Activated naive CD8-positive, alpha-beta T cell treated with anti-CD3 and anti-CD28 coated beads for 36 hours (primary cell): ENCODE measurements at places on chromosomes 3 and 15.
A peak's percentile ranks its signal among the peaks of the same experiment; 100 is the strongest.

DNA sequence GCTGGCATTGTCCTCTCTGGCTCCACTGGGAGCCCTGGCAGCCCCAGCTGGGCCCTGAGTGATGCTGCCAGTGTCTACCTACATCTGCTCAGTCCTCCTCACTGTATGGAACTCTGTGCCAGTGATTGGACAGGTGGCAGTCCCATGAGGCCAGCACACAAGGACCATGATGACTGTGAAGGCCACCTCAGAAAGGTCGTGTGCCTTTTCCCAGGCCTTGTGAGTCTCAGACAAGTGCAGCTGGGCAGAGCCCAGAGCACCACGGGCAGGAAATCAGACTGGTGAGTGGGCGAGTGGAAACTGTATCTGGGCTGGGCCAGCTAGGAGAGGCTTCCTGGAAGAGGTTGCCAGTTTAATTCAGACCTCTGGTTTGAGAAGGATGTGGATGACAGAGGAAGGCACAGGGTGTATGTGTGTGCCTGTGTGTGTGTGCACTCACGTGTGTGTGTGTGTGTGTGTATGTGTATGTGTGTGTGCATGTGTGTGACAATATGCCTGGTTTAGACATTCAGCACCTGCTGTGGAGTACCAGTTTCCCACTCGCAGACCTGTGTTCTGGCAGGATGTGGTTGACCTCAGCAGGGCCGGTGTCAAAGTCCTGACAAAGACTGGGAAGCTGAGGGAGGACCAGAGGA lies 7.0 kb downstream of the MAPKAPK3 start:
- peak; percentile 75 for DNase-seq

GRCh38 chr3:49534581-49535441 lies 19.5 kb upstream of the BSN start:
- no peak for DNase-seq

GRCh38 chr3:186057594-186057993 lies 51.3 kb downstream of the ETV5 start:
- no peak for DNase-seq

GRCh38 chr3:87461443-87461842 lies 185.1 kb upstream of the POU1F1 start:
- DNase-seq, result no peak

- no peak for DNase-seq
These were observed 131.3 kb downstream of the SMAD6 start for GRCh38 chr15:66833371-66833770.

- DNase-seq, result no peak
These were observed 33.3 kb downstream of the TRPM7 start for GRCh38 chr15:50653156-50653743.

- DNase-seq, result no peak
These were observed 30.7 kb downstream of the CLEC3B start for GRCh38 chr3:45056608-45057301.

- peak; percentile 61 for DNase-seq
These were observed 509.1 kb downstream of the SHQ1 start for GRCh38 chr3:72338942-72339669.

- DNase-seq, result no peak
These were observed 14.8 kb downstream of the HTR3C start for GRCh38 chr3:184067573-184068055.

DNA sequence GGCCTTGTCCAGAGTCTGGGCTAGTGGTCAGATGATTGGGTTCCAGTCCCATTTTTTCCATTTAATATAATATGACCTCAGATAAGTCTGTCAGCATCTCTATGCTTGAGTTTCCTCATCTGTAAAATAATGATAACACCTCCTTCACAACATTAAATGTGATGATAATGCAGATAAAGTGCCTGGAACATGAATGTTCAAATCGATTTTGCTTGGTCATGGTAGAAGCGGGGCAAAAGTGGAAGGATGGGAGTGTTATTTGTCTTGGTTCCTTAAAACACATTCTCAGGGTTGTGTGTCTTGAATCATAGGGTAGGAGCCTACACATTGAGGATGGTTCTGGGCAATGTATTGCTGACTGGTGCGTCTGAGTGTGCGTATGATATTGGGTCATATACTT lies 16.9 kb downstream of the ARIH2 start:
- no peak for DNase-seq

DNA sequence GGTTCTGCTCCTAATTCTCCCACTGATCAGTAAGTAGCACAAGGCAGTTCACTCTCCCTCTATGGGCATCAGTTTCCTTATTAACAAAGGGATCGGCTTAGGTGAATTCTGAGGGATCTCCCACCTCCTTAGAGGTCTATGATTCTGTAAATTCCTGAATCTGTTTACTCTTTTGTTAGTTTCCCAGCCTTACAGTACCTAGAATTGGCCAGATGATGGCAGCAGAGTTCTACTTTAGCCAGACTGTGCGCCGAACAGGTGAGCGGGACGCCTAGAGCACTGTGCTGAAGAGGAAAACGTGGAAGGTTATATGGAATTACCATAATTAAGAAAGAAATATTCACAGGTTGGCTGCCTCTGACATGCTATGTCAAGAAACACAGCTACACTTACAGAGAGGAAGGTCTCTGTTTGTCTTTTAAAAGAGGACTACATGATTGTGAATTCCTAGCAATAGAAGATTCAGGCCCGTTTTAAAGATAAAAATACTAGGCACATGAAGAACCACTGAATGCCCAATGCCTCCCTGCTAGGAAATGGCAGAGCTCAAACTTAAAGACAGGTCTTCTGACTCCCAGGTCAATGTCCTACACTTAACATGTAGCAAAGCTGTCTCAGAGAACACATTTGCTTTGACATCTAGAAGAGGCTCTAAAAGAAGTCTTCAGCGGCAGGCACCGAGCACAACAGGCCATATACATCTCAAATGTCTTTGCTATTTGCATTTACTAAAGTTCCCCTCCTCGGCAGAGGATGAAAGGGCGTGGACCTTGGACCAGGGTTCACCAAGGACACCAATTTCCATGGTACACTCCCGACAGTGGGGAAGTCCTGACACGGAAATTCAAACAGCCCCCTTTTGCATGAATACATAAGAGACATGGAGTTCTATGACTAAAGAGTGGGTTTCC lies 259.9 kb downstream of the FGF12 start:
- DNase-seq, result peak; percentile 19

DNA sequence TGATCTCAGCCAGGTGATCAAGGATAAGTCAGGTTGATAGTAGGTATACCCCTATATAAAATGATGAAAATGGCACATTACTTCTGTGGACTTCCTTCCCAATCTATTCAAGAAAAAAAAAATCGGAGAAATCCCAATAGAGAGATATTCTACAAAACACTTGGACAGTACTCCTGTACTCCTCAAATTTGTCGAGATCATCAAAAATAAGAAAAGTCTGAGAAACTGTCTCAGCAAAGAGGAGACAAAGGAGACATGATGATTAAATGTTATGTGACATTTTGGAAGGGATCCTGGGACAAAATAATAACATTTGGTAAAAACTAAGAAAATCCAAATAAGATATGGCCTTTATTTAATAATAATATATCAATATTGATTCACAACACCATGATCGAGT lies 94.6 kb downstream of the DCLK3 start:
- DNase-seq, result no peak

DNA sequence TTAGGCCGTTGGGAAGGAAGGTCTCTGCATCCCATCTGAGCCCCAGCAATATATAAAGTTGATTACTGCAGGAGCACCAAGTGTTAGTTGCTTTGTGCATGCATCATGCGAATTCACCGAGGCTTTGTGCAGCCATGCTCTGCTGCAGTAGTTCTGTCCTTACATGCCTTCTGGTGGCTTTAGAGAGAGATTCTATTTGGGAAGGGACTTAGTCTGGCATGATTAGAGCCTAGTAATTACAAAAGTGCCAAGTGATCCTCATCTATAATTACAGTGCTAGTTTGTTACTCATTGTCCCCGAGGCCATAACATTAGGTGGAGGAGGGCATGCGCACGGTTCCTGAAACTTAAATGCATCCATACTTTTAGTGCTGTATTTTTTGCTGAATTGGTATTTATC lies 353.6 kb downstream of the CNTN4 start:
- DNase-seq, result no peak

DNA sequence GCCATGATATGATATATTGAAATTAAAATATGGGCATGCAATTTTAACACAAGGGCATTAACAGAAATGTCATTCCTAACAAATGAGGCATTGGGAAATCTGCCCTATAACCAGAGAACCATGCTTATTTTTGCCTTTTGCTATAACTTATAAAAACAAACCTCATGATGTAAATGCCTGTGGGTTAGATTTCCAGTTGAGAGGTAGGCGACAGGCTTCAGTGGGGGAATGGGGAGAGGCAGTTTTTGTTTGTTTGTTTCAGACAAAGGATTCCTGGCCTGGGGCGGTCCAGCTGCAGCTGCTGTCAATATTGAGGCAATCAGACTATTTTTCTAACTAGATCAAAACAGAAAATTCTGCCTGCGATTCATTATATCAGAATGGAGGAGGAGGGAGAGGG lies 490.4 kb upstream of the CFAP20DC start:
- no peak for DNase-seq

DNA sequence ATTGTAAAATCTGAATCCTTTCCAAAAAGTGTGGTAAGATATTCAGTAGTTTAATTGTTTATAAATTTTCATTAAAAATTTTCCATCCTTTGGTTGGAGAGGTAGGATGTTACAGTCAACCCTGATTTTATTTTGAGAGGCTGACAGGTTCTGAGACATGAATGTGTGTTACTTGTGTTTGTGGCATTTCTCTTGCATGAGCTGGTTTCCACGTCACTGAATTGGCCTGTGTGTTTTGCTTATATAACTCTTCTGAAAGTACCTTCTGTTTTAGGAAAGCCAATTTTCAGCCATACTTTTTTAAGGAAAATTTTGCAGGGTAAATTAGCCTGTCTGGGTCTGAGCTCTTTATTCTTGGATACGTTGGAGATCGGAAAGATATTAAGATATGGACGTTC lies 30.7 kb downstream of the PXYLP1 start:
- no peak for DNase-seq

GRCh38 chr3:160170409-160171370 lies 54.5 kb upstream of the C3orf80 start:
- DNase-seq, result no peak

DNA sequence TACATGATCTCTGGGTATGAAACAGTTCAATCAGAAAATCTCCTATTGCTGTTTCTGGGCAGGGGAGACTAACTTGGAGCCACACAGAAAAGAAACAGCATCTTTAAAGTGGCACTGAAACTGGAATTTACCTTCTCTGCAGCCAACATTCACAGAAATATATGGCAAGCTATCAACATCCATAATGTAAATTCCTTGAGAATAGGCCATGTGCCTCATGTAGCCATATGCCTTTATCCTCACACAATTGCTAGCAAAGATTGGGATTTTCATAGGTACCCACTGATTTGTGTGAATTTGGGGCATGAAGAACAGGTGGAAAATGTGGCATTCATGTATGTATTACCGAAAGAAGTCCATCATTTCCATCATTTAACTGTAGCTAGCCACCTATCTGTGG lies 386.3 kb upstream of the TMCO5A start:
- no peak for DNase-seq
